ENCODE measurements at places on chromosomes 1 and 21. TPM values are rescaled to one million over a fixed set of nuclear protein-coding genes. Genes with fewer than 3 reads are reported as not detected.

The DSCAM gene
- 0.28 TPM for total RNA-seq

The IL23R gene
- not detected for total RNA-seq

The PROX1 gene
- 0.34 TPM for total RNA-seq

The GSTM1 gene
- not detected for total RNA-seq

The NR1I3 gene
- not detected for total RNA-seq

The ERG gene
- total RNA-seq, result 0.78 TPM

The MYOM3 gene
- total RNA-seq, result 0.85 TPM

The WNT3A gene
- under 0.01 TPM for total RNA-seq

The MROH9 gene
- total RNA-seq, result not detected

The LMX1A gene
- not detected for total RNA-seq

The RHOU gene
- 0.36 TPM for total RNA-seq

The GJA5 gene
- under 0.01 TPM for total RNA-seq

The NMNAT1 gene
- 14.7 TPM for total RNA-seq

The CFAP74 gene
- total RNA-seq, result 0.07 TPM

The NES gene
- under 0.01 TPM for total RNA-seq

The GNAT2 gene
- not detected for total RNA-seq

The AIRE gene
- not detected for total RNA-seq

The CTBS gene
- 10.3 TPM for total RNA-seq

The TFAP2E gene
- 0.21 TPM for total RNA-seq

The MXRA8 gene
- 1.1 TPM for total RNA-seq

The IRF6 gene
- total RNA-seq, result 460 TPM

The PRRX1 gene
- total RNA-seq, result not detected

The OR2L13 gene
- total RNA-seq, result not detected

The ORC1 gene
- total RNA-seq, result 0.34 TPM

The CALML6 gene
- total RNA-seq, result 0.93 TPM

The BECN2 gene
- total RNA-seq, result not detected

The IPP gene
- total RNA-seq, result 16.3 TPM

The SERTAD4 gene
- 0.34 TPM for total RNA-seq

The DTL gene
- 0.34 TPM for total RNA-seq

The ACOT11 gene
- total RNA-seq, result 12.6 TPM

The RBM11 gene
- 0.34 TPM for total RNA-seq

The CD5L gene
- total RNA-seq, result not detected

The IL10 gene
- total RNA-seq, result not detected

The EVA1C gene
- 8.9 TPM for total RNA-seq

The SOAT1 gene
- total RNA-seq, result 10.9 TPM

The FAM78B gene
- total RNA-seq, result under 0.01 TPM

The ZNF684 gene
- total RNA-seq, result 1.8 TPM

The KLHDC7A gene
- not detected for total RNA-seq

The CHODL gene
- under 0.01 TPM for total RNA-seq

The USP33 gene
- 68.9 TPM for total RNA-seq

The KLHDC8A gene
- not detected for total RNA-seq

The C1orf198 gene
- 11.6 TPM for total RNA-seq

The ERVH48-1 gene
- not detected for total RNA-seq

The SETSIP gene
- 1.4 TPM for total RNA-seq

The THEM5 gene
- total RNA-seq, result not detected

The PTBP2 gene
- total RNA-seq, result 7.9 TPM

The STIL gene
- 1.0 TPM for total RNA-seq

The C1orf94 gene
- total RNA-seq, result not detected

The LCE2B gene
- not detected for total RNA-seq

The TMEM200B gene
- total RNA-seq, result 1.4 TPM

The CRNN gene
- total RNA-seq, result 24.6 TPM

The UBASH3A gene
- not detected for total RNA-seq

The NBPF6 gene
- total RNA-seq, result under 0.01 TPM

The PRMT2 gene
- 92.3 TPM for total RNA-seq

The GNG12 gene
- total RNA-seq, result 101 TPM

The IGSF3 gene
- total RNA-seq, result 50.2 TPM
